ENCODE measurements at places on chromosomes 6 and 20.
A peak's percentile ranks its signal among the peaks of the same experiment; 100 is the strongest.

- DNase-seq = no peak
Observed at GRCh38 chr20:24721891-24722568, 227.0 kb upstream of the CST7 start.

- DNase-seq = no peak
Observed at GRCh38 chr6:170292111-170292406, 1.2 kb upstream of the DLL1 start.

DNA sequence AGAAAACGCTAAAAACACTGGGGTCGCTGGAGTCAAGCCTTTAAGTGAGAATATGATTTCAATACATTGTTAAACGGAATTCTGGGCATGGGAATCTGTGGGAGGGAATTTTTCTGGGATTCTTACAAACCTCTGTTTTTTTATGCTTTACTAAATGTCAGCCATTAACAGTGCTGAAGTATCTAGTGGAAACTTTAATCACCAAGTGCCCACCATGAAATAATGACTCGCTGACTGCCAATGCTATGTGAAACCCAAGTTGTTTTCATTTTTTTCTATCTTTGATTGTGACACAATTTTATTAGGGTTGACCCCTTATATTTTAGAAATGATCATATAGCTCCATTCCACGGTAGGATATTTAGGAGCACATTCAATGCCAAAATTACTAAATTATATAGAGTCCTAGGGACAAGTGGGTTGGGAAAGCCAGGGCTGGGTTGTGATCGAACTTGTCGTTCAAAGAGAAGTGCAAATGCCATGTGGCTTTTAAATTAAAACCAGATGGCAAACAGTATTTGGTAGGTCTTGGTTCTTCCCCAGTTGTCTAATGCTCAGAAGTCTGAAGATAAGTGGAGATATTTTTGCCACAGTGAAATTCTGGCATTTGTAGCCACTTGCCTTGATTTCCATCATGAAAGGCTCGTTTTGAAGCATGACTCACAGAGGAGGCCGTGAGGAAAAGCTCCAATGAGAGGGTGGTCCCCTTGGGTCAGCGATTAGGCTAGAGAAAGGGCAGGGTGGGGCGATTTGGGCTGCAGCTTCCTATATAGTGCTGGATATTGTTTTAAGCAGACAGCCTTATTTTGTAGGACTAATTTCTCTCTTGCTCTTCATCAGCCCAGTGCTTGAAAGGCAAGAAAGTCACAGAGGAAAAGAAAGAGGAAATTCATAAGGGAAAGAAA, 254.4 kb upstream of the JAG1 start:
- no peak for DNase-seq

- DNase-seq = no peak
Observed at GRCh38 chr6:126300126-126300525, 39.8 kb upstream of the CENPW start.

- no peak for DNase-seq
Observed at GRCh38 chr6:22221211-22221610, 75.6 kb downstream of the PRL start.

- no peak for DNase-seq
Observed at GRCh38 chr20:32447136-32448027, 89.3 kb downstream of the ASXL1 start.

DNA sequence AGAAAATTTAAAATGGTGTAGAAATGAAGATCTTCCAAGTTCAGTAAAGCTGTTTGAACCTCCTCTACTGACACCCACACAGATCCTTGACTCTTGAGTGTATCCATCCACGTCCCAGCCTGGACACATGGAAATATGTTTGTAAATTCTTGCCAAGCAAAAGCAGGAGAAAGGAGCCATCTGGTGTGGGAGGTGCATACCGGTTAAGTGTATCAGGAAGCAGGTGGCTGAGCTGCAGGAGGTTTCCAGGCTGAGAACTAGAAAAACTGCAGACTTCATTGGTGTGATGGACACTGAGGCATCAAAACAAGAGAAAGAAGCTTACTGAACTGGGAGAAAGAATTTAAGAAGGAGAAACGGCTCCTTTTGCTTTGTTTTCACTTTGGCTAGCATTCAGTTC, 229.9 kb upstream of the GRIK2 start:
- DNase-seq = peak; percentile 30

DNA sequence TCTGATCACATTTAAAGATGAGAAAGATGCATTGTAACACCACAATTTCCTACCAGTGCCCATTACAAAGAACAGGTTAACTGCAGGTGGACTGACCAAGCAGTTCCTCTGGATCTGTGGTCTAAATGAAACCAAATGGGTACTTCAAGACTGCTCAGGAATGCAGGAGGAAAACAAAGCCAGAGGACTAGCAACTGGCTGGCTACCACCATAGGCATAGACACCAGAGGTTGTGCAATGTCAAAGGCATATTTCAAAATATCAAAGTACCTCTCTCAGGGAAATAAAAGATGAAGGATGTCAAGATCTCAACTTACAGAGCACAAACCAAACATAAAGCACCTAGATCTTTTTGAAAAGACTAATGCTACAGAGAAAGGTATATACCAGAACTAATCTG, 65.5 kb downstream of the GMDS start:
- DNase-seq = no peak

- no peak for DNase-seq
Observed at GRCh38 chr6:105873211-105873704, 212.9 kb upstream of the PRDM1 start.

DNA sequence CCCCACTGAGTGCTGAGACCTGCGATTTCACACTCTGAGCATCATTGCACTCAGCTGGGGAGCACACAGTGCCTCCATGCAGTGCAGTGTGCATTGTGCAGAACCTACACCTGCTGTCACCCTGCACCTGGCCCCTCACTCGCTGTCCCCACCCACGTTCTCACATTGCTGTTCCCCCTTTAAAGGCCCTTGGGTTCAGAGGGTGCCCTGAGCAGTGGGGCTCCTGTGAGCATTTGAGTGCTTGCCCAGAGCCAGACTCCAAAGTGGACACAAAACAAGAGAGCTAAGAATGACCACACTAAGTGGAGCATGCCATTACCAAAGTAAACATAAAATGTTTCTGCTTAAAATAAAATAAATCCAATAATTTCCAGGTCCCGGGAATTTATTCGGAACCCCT, 131.0 kb upstream of the CST7 start:
- DNase-seq = no peak

- DNase-seq = no peak
Observed at GRCh38 chr6:101344885-101345284, 48.6 kb upstream of the GRIK2 start.

DNA sequence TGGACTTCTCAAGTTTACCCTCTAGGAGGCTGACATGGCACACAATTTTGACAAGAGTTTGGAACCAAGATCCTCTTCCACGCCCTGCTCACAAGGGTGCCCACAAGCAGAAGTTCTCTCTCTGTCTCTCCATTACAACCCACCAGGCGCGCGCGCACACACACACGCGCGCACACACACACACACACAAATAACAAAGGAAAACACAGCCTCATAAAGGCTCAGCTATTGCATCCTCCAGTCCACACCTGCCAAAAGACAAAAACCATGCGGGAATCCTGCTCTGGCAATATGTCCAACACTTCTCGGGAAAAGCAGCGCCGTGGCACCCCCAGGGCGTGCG, 870 bp downstream of the PAK5 start:
- no peak for DNase-seq

DNA sequence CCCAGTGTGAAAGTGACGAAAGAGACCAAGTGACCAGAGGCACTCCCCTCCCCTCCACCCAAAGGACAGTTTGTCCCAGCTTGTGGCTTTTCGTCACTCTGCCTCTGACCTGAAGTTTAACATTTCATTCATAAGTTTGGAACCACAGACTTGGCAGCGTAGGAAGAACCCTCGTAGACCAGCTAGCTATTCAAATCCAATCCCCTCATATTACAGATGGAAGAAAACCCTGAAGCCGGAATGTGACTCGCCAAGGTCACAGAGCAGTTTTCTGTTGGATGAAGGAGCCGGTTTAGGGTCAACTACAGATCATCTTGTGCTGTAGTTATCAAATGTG, 3.9 kb upstream of the SYS1 start:
- DNase-seq = peak; percentile 62

DNA sequence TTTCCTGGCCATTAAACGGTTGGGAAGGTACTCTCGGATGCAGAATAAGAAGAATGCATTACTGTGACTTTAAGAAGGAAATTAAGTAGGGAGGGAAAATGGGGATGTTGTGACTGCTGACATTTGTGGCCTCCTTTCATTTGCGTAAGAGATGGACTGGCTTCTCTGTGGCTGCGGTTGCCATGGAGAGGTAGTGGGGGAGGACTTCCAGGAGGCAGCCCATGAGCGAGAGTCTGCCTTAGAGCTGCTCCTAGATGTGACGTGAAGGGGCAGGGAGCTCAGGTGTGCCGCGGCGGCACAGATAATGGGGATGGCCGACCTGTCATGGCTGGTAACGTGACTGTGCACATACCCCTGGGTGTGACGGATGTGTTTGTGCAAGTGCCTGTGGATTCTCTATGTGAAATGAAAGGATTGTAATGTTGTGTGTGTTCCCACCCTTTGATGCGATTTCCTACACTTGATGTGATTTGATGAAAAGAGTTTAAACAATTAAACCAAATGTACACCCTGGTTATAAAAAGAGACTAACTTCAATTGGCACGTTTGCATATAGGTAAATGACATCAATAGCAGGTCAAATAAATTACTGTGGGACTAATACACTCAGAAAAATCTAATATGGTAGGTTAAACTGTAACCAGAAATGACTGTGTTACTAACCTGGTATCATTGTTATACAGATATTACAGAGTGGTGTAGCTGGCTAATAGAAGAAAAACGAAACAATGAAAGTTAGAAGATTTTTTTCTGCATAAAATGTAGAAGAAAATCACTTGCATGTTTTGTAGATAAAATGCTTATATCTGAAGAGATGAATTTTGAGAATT, 48.9 kb downstream of the HIVEP1 start:
- no peak for DNase-seq

DNA sequence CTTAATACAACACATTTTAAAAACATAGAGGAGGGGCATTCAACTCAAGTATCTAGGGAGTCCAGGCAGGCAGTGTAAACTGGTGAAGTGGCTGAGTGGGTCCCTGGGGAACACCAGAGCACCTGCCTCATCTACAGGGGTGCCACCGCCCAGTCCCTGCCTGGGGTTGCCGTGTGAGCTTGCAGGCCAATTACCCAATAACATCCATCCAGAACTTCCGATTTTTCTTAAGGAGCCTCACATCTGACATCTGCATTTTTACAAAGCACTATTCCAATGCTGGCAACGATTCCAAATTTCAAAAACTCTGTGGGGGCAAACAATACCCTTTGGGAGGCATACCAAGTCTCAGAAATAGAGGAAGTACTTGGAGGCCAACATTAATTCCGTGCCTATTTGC, 288.4 kb upstream of the TSHZ2 start:
- DNase-seq = no peak

- peak; percentile 54 for DNase-seq
Observed at GRCh38 chr6:87661016-87661415, 41.0 kb downstream of the AKIRIN2 start.

DNA sequence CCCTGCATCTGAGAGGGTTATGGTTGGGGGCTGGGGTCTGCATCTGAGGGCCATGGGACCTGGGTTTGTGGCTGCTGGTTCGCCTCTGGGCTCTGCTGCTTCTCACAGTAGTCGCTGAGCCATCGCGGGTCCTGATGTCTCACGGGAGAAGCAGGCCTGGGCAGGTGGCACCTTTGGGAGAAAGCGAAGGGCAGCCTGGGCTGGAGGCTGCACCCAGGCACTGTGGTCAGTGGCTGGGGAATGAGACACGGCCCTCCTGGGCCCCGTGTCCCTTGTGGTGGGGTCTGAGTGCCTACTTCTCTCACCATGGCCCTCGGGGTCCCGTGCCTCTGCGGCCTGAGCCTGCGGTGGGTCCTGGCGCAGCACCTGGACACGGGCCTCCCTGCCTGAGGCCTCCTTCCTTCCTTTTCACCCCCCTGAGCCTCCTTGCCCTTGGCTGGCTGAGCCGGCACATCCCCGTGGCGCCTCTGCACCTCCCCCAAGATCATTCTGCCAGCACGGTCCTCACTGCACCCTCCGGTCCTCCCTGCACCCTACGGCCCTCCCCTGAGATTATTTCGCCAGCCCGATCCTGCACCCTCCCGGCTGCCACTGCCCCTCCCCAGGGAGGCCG, 206.0 kb downstream of the ERMARD start:
- no peak for DNase-seq

- DNase-seq = no peak
Observed at GRCh38 chr6:147054158-147054557, 150.1 kb upstream of the STXBP5 start.

GRCh38 chr6:17269840-17270239, 11.3 kb upstream of the RBM24 start:
- DNase-seq = peak; percentile 8

DNA sequence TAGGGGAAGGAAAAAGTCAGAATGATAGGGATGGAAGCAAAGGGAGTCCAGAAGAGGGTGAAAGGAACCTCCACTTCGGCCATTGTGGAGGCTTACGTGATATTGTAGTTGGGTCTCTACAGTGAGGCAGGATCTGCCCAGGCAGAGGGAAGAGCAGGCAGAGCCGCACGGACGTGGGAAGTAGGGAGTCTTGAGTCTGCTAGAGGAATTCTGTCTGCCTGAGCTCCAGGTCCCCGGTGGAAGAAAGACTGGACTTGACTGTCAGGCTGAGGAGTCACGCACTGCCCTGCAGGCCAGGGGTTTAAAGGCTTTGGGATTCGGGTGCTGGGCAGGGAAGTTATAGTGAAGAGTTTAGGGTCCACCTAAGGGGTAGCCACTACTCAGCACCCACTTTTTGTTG, 16.4 kb downstream of the TGM6 start:
- no peak for DNase-seq

DNA sequence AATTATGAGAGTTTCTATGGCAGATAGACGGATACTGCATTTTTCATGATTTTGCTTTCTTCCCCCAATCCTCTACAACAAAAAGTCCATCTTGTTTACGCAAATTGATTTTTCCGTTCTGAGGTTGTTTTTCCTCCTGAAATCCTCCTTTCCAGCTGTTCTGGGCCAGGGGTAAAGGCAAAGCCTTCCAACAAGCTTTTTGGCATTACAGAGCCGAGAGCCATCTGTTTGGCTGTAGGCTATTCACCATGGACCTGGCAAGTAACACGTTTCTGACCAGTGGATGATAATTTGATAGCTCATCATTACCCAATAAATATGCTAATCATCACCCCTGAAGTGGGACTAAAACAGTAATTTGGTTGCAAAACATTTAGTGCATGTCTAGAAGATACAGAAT, 226.5 kb downstream of the CBLN4 start:
- no peak for DNase-seq

DNA sequence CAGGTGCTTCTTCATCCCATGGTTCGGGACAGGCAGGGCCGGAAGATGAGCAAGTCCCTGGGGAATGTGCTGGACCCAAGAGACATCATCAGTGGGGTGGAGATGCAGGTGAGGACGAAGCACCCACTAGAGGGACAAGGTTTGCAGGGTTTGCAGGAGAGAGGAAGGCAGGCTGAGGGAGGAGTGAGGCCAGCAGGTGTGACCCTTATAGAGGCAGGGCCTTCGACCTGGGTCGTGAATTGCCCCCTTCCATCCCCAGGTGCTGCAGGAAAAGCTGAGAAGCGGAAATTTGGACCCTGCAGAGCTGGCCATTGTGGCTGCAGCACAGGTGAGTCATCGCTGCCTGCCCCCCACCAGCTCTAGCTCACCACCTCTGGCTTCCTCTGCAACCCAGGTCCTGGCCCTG, 8.4 kb downstream of the VARS2 start:
- DNase-seq = no peak

GRCh38 chr6:18388942-18389341, 1.8 kb downstream of the RNF144B start:
- DNase-seq = peak; percentile 88

GRCh38 chr6:159745081-159745480, 16.8 kb upstream of the ACAT2 start:
- DNase-seq = no peak

GRCh38 chr6:67935976-67936477, 699.1 kb upstream of the ADGRB3 start:
- no peak for DNase-seq
